ENCODE measurements at places on chromosomes 11 and 22.

DNA sequence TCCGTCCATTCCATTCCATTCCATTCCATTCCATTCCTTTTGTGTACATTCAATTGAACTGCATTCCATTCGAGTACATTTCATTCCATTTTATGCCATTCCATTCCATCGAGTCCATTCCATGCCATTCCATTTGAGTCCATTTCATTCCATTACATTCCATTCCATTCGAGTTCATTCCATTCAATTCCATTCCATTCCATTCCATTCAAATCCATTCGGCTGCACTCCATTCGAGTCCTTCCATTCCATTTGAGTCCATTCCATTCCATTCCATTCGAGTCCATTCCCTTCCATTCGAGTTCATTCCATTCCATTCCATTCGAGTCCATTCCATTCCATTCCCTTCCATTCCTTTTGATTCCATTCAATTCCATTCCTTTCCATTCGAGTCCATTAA is 4800.6 kb upstream of the OR11H1 start:
- no peak for DNase-seq

DNA sequence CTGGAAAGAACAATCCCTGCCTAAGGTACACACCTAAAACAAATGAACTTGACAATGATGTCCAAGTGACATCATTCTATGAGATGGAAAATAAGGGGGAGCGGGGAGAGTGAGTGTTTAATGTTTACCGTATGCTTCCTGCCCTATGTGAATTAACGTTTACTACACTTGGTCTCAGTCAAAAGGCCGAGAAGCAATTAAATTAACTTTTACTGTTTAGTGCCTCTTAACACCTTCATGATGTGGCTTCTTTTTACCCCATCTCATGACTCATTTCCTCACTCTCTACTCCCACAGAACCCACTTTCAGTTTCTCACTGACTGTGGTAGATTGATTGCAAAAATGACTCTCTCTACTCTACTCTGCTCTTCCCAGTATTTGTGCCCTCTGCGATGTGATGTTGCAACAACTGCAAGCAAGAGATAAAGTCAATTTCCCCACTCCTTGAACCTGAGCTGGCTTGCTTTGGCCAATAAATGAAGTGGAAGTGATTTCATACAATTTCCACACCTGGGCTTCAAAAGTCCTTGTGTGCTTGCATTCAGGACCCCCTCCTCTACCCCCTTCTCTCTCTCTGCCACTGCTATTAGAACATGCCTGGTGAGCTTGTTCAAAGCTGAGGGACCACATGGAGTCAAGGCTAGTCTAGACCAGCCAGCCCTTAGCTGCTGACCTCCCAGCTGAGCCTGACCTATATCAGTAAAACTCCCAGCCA is 11.6 kb upstream of the ALKBH3 start:
- peak; percentile 40 for DNase-seq

- DNase-seq: no peak
Observed at GRCh38 chr11:44661311-44661717, 65.4 kb upstream of the TSPAN18 start.

GRCh38 chr11:116180806-116181600 is 591.8 kb downstream of the BUD13 start:
- DNase-seq: no peak

GRCh38 chr22:38088629-38089473 is 4.9 kb upstream of the SLC16A8 start:
- DNase-seq: no peak

GRCh38 chr11:105034813-105035620 is at the start of gene CASP1:
CASP1 (minus strand) TSS chr11:105035144; CDS start chr11:105035113, 31 bp downstream.
- peak; percentile 39 for DNase-seq

- no peak for DNase-seq
Observed at GRCh38 chr11:35662061-35662648, 420 bp upstream of the TRIM44 start.

- no peak for DNase-seq
Observed at GRCh38 chr22:47168441-47168840, 406.0 kb downstream of the TBC1D22A start.

- DNase-seq: no peak
Observed at GRCh38 chr11:130653838-130654636, 205.6 kb downstream of the ADAMTS15 start.

Measured in activated CD4-positive, alpha-beta T cell treated with anti-CD3 and anti-CD28 coated beads for 48 hours (primary cell).